CMK (cell line): ENCODE measurements at places on chromosomes 12 and 14.

DNA sequence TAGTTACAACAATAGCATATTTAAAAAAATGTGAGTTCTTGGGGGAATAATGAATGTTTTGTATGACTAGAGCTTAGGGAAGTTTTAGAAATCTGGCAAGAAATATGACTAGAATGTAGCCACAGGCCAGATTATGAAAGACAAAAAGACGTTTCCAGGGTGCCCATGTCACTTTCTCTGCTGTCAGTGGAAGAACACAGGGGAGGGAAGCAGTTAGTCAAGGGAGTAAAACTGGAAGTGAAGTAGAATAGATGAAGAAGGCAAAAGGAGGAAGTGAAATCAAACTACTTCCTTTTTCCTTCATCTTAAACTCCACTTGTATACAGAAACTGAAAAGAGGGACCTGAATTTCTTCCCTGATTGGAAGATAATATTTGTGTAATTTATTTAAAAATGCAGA, 81.2 kb upstream of the ATP2B1 start:
- DNase-seq, result no peak

DNA sequence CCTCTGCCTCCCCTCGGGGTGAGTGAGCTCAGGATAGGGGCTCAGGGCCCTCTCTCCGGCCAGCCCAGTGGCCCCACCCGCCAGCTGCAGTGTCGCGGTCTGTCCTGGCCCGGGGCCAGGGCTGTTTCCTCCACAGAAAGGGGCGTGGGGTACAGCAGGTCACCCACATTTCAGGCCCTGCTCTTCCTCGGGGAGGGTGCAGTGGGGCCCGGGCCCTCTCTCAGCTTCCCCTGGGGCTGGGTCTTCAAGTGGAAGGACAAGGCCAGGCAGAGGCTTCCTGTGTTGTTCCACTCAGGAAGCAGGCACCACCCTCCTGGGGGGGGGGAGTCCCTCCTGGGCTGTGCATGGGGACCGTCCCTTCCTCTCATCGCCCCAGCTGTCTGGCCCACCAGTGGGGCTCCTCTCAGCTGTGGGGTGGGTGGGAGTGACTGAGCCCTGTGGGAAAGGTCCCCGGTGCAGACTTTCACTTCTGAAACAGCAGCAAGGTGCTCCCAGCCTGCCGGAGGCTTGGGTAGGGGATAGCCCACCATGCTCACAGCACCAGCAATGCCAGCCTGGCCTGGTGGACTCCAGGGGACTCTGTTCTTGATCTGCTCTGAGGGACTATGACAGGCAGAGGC, 3.7 kb downstream of the GPR132 start:
- peak; percentile 89 for DNase-seq

- DNase-seq, result no peak
Observed at GRCh38 chr14:53389202-53389601, 236.1 kb upstream of the DDHD1 start.

- no peak for DNase-seq
Observed at GRCh38 chr14:54362759-54363437, 33.9 kb upstream of the CDKN3 start.

- no peak for DNase-seq
Observed at GRCh38 chr14:61372842-61373555, 51.6 kb downstream of the PRKCH start.

- DNase-seq, result no peak
Observed at GRCh38 chr12:49357103-49357678, 10.1 kb upstream of the SPATS2 start.

GRCh38 chr12:81332054-81332453, 254.2 kb downstream of the ACSS3 start:
- no peak for DNase-seq

- DNase-seq, result peak; percentile 40
Observed at GRCh38 chr14:68824517-68825347, 31.9 kb upstream of the ZFP36L1 start.

- DNase-seq, result no peak
Observed at GRCh38 chr14:32697114-32697513, 241.6 kb upstream of the NPAS3 start.
